Stimulated activated CD4-positive, alpha-beta T cell treated with anti-CD3 and anti-CD28 coated beads, TNF-alpha, amount 100 ng/mL, for 4 hours (primary cell): ENCODE measurements at places on chromosomes 7 and 10.

- no peak for DNase-seq
Measured at GRCh38 chr10:31947144-31947926, 18.7 kb upstream of the ARHGAP12 start.

- DNase-seq = no peak
Measured at GRCh38 chr7:926061-927030, 28.1 kb downstream of the ADAP1 start.

GRCh38 chr7:20151708-20152456 lies 65.3 kb downstream of the MACC1 start:
- no peak for DNase-seq

DNA sequence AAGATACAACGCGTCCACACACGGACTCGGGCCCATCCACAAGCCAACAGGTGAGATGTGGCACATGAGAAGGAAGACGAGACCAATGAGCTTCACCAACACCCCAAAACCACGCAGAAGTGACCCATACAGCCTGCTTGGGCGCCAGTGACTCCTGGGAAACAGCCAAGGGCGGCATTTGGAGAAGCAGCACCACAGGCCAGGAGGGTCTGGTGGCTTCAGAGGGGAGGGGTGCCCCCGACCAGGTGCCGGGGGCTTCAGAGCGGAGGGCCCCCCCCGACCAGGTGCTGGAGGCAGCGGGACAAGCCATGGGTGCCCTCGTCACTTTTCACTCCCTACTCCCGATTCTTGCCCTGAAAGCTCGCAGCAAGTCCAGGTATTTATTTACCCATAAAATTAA lies 140.1 kb downstream of the DIP2C start:
- DNase-seq = no peak

DNA sequence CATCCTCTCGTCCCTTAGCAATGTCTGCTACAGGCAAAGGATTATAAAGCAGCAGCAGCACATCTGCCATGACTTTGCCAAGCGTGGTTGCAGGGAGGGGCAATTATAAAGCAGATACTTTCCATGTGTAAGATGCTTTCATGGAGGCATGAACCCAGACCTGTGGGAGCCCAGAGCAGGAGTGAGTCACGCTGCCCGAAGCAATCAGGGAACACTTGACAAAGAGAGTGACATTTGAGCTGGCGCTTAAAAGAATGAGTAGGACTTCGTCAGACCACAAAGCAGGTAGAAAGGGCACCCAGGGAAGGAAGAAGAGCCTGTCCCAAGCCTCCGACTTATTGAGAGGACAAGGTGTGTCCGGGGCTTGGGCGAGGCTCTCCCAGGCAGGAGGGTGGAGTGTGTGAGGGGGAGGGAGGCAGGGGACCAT lies 147.2 kb downstream of the MYOF start:
- no peak for DNase-seq

DNA sequence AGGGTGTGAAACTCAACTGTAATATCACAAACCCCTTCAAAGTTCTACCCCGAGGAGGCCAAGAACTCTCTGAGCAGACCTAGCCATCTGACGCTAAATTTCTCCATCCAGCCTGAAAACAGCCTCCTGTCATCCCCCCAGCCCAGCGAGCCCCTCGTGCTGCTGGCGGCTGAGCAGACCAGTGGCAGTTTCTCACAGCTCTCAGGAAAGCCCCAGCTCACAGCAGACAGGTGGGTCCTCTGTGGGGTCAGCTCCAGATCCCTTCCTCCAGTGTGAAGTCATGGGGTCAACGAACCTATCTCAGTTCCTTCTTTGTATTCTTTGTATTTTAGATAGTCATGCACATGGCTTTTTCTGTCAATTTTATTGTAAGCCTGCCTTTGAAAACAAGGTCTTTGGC lies 7.8 kb downstream of the GARIN1A start:
- no peak for DNase-seq
